SJCRH30 (cell line): ENCODE measurements at places on chromosomes 12 and 14.

- H3K4me3 ChIP-seq = no peak overlapping the region
- H3K27ac ChIP-seq = no peak overlapping the region
- no peaks in the 10 kb centered on the region for H3K27me3 ChIP-seq
- H3K4me1 ChIP-seq = peaks cover 51% of the 10 kb centered on the region
- H3K36me3 ChIP-seq = no peaks in the 10 kb centered on the region
Observed at GRCh38 chr14:74616507-74616906, 4.5 kb upstream of the LTBP2 start.

DNA sequence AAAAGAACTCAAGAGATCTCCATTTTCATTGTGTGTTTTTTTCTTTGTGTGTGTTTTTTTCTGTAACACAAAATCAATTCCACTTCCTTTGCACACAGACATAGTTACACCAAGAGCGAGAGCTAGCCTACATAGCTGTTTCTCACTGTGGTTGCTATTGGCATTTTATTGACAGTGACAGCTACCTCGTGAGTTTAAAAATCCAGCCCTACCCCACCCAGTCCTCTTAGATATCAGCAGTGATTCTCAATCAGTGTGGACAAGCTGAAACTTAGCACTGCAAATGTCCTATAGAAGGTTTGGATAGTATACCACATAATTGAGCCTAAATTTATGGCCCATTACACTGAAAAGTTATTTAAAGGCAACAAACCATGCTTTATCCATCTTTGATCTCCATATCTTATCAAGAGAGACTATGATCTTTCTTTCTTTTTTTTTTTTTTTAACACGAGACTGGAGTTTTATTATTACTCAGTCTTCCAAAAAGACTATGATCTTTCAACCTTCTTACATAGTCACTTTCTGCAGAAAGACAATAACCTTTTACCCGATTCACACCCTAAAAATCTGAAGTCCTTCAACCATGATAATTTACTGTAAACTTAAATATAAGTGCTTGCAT lies 46.8 kb downstream of the ATP2B1 start:
- peak; percentile 42 for DNase-seq
- peaks cover 32% of the 10 kb centered on the region for H3K4me1 ChIP-seq
- no peaks in the 10 kb centered on the region for H3K27me3 ChIP-seq
- H3K36me3 ChIP-seq = peaks cover 19% of the 10 kb centered on the region; the same call in 1 of the 2 replicates
- no peak overlapping the region for H3K27ac ChIP-seq
- no peak overlapping the region for H3K4me3 ChIP-seq

DNA sequence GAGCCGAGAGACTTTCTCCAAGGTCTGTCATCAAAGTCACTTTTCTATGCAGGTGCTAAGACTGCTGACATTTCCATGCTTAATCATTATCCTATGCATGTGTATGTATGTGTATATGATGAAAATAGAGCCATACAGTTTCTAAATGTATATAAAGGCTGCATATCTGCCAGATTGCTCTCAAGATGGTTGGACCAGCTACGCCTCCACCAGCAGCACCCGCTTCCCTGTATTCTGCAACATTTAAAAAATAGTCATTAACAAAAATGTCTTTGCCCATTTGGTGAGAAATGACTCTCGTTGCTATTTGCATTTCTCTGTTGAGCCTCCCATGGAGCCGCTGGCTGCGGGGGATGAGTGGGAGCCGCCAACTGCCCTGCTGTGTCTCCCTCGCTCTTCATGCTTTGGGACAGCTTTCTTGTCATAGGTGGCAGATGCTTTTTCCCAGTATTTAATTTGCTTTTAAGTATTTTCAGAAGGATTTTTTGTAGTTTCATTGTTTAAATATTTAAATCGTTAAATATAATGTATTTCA lies 54.7 kb downstream of the DYNC1H1 start:
- H3K36me3 ChIP-seq = peaks cover 90% of the 10 kb centered on the region
- peaks cover 19% of the 10 kb centered on the region for H3K4me1 ChIP-seq
- no peak overlapping the region for H3K27ac ChIP-seq
- DNase-seq = no peak
- no peak overlapping the region for H3K4me3 ChIP-seq

DNA sequence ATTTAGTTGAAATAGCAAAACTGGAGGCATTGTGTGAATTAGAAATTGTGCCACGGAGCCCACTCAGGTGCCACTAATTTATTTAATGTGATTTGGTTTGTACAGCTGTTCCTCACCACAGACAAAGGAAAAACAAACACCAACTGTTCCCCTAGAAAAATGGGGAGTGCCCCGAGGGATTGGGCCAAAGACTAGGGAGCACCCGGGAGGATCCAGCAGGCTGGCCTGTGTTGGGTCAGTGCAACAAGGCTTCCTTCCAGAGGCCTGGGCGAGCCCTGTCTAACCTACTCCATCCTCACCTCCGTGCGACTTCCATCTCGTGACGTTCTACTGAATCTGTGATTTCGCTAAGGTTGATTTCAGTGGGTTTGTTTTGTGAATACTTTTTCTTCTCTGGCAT lies 206.2 kb downstream of the CHST11 start:
- no peak overlapping the region for H3K4me3 ChIP-seq
- DNase-seq = peak; percentile 75
- no peaks in the 10 kb centered on the region for H3K27me3 ChIP-seq
- H3K27ac ChIP-seq = peak overlapping the region; percentile 2; the same call in 1 of the 2 replicates
- peaks cover 34% of the 10 kb centered on the region for H3K4me1 ChIP-seq
- H3K36me3 ChIP-seq = peaks cover 4% of the 10 kb centered on the region; the same call in 1 of the 2 replicates

- no peak for DNase-seq
- no peaks in the 10 kb centered on the region for H3K4me1 ChIP-seq
- H3K27me3 ChIP-seq = no peaks in the 10 kb centered on the region
- H3K27ac ChIP-seq = no peak overlapping the region
- no peak overlapping the region for H3K4me3 ChIP-seq
Observed at GRCh38 chr12:47394070-47394469, 311.8 kb downstream of the RPAP3 start.

- peaks cover 7% of the 10 kb centered on the region for H3K36me3 ChIP-seq
- no peak overlapping the region for H3K4me3 ChIP-seq
- H3K27ac ChIP-seq = no peak overlapping the region
- no peaks in the 10 kb centered on the region for H3K27me3 ChIP-seq
- DNase-seq = no peak
Observed at GRCh38 chr14:68961781-68962584, 17.1 kb downstream of the ACTN1 start.

DNA sequence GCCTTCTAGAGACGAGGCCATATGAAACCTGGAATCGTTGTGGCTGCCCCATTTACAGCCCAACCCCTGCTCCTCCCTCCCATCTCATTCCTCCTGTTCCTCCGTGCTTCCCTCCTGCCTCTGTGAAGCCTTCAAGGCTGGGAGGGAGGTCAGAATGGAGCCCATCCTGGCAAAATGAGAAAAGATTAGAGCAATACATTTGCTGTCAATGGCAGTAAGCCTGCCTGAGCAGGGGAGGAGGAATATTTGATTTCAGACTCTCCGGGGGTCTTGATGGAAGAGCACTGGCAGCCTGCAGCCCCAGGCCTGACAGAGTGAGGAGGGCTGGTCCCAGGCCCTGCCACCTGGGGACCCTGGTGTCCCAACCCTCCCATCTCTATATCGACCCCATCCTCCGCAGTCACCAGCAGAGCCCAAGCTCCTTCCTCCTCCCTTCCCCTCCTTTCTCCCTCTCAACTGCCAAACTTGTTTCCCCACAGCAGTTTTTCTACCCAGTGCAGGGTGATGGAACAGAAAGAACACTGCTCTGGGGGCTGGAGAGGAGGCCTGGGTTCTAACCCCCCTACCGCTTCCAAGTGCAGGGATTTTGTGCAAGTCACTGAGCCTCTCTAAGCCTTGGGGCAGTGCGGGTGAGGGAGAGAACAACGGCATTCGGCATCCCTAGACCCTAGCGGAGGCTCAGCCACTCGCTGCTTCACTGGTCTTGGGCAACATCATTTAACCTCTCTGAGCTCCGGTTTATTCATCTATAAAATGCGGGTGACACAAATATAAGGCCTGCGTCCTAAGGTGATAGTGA lies 16.0 kb upstream of the RACGAP1 start:
- H3K27ac ChIP-seq = no peak overlapping the region
- DNase-seq = no peak
- peaks cover 8% of the 10 kb centered on the region; the same call in 1 of the 2 replicates for H3K27me3 ChIP-seq
- no peaks in the 10 kb centered on the region for H3K36me3 ChIP-seq
- peaks cover 8% of the 10 kb centered on the region for H3K4me1 ChIP-seq

DNA sequence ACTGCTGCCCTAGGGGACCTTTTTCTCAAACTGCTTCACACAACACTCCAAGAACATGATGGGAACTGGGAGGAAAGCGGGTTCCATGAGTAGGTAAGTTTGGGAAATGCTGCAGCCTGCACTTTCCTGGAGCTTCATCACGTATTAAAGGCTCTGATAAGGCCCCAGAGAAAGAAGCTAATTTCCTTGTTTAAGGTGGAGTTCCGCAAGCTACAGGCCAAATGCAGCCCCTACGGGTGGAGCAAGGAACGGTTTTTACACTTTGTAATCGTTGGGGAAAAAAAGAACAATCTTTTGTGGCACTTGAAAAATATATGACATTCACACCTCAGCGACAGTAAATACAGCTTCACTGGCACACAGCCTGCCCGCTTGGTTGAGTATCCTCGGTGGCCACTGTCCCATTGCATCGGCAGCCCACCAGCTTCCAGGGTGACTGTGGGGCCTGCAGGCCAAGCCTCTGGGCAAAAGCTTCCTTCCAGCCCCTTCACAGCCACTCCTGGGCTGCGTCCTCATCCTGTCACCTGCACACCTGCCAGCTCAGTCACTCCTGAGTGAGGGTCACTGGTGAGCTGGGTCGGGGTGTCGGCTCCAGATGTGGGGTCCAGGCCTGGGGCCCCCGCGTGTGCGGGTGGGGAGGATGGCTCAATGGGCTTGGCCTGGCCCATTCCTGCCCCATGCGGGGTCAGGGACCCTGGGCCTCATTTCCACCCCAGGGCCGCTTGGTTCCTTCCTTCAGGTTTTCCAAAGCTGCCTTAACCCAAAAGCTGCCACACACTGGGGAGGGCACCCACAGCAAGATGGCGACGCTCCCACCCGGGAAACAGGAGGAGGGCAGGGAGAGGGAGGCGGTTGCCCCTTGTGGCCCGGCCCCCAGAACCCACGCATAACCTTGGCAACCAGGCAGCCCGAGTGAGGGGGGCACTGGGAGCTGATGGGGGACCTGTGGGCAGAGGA lies 2.4 kb downstream of the AMN start:
- no peak for DNase-seq
- no peak overlapping the region for H3K27ac ChIP-seq
- no peaks in the 10 kb centered on the region for H3K36me3 ChIP-seq

DNA sequence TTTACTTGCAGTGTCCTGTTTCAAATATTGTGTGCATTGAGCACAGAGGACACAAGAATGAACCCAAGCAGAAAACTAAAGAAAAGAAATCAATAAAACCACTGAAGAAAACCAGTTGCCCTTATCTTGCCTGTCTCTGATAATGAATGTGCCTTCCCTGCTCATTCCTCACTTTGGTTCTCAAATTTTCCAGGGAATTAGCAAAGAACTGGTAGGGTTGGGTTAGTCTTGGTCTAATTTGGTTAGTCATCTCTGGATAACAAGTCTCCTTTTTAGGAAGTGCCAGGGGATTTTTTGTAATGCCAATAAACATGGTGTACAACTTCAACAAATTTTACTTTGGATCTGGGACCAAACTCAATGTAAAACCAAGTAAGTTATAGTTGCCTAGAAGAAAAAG lies 65.7 kb downstream of the DAD1 start:
- 0 out of 2 replicates have a peak, but pooled peaks cover 8% of the 10 kb centered on the region for H3K4me1 ChIP-seq
- H3K27ac ChIP-seq = no peak overlapping the region
- no peaks in the 10 kb centered on the region for H3K27me3 ChIP-seq
- DNase-seq = no peak
- no peak overlapping the region for H3K4me3 ChIP-seq
- H3K36me3 ChIP-seq = peaks cover 14% of the 10 kb centered on the region

DNA sequence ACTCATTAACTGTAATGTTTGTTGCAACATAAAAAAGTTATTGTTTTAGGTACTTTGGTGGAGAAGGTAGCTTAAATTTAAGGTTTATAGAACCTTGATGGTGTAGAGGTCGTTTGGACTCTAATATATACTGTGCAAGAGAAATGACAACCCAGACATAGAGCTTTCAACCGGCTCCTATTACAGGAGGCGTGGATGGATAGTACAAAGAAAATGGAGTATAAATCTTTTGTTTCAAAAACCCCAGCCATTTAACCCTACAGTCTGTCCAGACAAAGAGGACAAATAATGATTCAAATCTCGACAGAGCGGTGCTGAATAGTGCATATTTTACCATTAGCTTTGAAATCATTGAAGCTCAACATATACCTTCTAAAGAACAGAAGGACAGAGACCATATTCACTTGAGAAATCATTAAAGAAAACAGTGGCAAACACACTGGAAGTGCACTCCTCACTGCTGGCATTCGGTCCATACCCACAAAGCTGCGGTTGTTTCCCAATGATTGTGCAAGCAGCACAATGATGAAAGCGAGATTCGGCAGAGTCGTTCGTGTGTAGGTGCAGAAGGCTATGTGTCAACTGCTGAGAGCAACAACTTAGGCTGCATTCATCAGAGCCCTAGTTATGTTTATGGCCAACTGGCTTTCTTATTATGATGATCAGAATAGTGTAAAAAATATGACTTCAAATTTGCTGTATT lies 688.6 kb downstream of the NOVA1 start:
- DNase-seq = no peak
- H3K4me3 ChIP-seq = no peak overlapping the region
- no peaks in the 10 kb centered on the region for H3K4me1 ChIP-seq
- H3K27me3 ChIP-seq = no peaks in the 10 kb centered on the region
- H3K27ac ChIP-seq = no peak overlapping the region

DNA sequence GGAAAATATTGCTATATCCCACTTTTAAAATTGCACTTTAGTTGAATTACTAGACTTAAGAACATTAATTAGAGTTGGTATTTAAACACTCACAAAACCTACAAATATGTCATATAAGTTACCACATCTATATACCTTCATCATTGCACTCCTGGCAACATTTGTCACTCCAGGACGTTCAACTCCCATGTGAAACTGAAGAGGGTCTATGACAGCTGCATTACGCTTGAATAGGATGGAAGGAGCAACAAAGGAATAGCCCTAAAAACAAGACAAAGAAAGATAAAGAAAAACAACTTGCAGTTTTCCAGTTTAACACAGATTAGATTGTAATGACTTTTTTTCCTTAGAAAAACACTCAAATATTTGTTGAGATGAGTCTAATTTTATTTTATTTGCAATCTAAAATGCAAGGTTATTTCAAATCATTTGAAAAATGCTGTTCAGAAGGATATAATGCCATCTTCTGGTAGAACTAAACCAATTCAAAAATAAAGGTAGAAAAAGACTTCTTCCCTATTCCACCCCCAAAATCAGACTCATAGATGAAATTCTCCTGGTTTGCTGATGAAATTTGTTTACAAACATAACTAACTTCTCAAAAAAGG lies 84.3 kb upstream of the TTC7B start:
- H3K27ac ChIP-seq = 0 out of 2 replicates have a peak overlapping the region, but pooled peaks have one; percentile 12
- H3K27me3 ChIP-seq = no peaks in the 10 kb centered on the region
- H3K36me3 ChIP-seq = no peaks in the 10 kb centered on the region
- no peaks in the 10 kb centered on the region for H3K4me1 ChIP-seq
- DNase-seq = peak; percentile 9
- no peak overlapping the region for H3K4me3 ChIP-seq

GRCh38 chr14:83478741-83479140 lies 1945.1 kb upstream of the SEL1L start:
- no peak overlapping the region for H3K27ac ChIP-seq
- H3K36me3 ChIP-seq = no peaks in the 10 kb centered on the region
- H3K4me1 ChIP-seq = peaks cover 9% of the 10 kb centered on the region
- no peak overlapping the region for H3K4me3 ChIP-seq
